ENCODE measurements at places on chromosomes 13 and 19.

DNA sequence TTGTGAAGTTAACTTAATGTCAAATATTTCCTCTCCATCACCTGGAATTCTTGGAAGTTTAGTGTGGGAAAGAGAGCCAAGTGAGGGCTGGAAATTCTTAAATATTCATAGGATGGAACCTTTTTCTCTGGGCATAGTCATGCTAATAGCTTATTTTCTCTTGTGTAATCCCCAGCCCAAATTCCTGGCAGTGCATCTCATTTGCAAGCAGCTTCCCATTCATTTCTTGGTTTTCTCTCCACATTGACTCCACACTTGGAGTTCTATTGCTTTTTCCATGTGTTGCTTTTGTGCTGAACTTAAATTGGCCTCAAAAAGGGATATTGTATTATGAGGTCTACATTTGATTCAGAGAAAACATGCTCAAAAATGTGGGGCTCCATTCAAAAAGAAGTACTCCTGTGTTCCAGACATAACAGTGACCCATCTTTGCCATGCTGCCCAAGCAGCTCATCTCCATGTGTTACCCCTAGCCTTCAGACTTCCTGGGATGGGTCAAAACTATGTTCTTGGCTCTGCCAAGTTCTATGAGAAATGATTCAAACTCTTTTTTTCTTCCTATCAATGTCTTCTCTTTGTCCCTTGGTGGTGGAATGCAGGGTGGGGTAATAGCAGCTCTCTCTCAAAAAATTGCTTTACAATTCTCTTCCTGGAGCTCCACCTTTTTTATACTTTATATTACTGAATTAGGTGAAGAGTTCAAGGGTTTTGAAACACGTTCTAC, 2471.5 kb downstream of the PCDH9 start:
- no peak for DNase-seq

DNA sequence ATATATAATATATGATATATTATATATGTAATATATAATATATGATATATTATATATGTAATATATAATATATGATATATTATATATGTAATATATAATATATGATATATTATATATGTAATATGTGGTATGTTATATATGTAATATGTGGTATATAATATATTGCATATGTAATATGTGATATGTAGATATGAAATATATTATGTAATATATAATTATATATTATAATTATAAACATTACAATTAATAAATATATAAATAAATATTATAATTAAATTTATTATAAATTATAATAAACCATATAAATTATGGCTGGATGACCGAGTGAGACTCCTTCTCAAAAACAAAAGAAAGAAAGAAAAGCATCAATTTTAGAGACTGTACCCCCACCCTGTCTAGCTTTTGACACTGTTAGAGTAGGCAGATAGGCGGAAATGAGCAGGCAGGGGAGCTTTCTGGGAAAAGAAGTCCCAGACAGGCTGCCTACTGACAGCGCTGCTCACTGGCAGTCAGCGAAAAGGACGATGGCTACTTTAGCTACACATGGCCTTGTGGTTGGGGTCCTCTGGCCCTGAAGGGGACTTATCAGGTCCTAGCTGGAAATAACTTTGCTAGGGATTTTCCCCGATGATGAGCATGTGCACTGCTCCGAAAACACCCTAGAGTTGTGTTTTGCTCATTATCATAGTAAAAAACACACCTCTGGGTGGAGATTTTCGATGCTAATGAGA, 19.7 kb downstream of the C3 start:
- no peak for DNase-seq

DNA sequence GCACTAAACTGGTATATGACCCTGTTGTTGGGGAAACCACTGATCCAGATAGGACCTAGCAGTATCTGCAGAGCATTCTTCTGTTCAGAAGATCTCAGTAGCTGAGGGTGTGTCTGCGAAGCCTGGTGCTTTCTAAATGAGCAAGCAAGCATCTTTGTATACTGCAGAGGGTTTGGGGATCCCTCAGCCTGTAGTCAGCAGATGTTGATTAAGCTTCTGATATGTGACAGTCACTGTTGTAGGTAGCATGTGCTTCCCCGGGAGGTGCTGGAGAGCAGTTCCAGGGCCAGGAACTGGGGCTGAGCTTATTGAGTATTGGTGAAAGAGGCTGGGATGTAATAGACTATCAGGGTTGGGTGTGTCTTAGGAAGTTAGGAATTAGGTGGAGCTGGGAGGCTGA, 1.5 kb downstream of the SCAF1 start:
- DNase-seq = no peak

GRCh38 chr19:38291855-38292254, 12.2 kb upstream of the C19orf33 start:
- DNase-seq = no peak

- DNase-seq = peak; percentile 48
Measured at GRCh38 chr19:16376649-16377048, 52.0 kb downstream of the KLF2 start.

DNA sequence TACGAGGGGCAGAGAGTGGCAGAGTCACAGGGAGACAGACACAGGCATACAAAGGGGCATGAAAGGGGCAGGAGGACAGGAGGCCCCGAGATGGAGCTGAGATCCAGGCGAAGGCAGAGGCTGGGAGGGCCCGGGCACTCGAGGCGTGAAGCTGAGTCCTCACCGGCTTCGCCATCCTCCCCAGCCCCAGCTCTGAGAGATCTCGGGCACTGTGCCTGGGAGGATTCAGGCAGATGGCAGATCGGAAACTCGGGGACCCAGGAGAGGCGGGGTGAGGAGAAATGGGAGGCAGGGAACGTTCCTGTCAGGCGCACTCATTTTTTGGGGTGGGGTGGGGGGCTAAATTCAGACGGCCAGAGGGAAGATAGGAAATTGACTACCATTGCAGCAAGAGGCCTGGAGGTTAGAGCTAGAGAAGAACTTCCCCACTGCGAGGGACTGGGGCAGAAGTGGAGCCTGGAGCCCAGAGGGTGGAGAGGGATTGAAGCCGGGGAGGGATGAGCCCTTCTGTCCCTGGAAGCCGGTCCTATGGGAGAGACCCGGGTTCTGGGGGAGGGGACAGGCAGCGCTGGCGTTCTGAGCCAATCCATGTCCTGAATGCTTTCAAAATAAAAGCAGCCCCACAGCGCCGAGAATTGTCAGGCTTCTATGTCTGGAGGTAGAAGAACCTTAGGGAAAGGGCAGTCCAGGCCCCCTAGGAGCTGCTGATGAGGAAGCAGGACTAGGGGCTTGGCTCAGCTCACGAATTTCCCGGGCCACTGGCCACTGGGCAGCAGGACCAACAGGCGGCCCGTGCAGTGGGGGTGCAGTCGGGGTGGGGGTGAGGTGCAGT, 12.6 kb downstream of the LRRC4B start:
- DNase-seq = no peak

DNA sequence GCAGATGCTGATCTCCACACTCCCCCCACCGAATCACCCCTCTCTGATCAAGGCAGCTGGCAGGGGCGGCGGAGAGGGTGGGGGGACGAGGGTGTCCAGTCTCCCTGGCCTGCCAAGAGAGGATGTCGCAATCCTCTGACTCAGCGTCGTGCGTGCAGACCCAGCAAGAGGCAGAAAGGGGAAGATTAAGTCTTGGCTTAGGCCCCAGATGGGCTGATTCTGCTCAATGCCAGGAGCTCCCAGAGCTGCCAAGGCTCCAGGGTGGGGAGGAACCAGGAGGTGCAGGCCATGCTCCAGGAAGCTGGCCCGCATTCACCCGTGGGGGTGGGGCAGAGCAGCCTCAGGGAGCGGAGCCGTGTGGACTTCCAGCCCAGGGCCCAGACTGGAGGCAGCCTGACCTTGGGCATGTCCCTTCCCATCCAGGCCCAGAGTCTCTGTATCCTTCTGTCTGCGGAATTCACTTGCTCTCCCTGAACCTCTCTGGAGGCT, 6.6 kb upstream of the BCL3 start:
- DNase-seq = no peak

All from stimulated activated naive CD8-positive, alpha-beta T cell treated with anti-CD3 and anti-CD28 coated beads, Interleukin-15, amount 100 ng/mL, for 72 hours (primary cell).